Fibroblast of skin of abdomen (primary cell): ENCODE measurements at places on chromosomes 2 and 18.
A peak's percentile ranks its signal among the peaks of the same experiment; 100 is the strongest.

DNA sequence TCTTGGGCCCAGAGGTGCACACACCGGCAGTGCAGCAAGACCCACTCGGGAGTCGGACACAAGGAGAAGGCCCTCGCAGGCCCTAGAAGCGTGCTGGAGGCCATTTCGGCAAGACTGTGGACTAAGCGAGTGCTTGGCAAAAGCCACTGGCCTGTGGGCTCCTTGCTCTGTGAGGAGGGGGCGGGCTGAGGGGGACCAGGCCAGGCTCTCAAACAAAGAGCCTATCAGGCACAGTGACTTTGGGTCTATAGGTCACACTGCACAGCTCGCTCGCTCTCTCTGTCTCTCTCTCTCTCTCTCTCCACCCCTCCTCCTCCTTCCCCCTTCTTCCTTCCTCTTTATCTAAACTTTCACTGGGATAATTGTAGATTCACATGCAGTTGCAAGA is 23.6 kb upstream of the ZCCHC2 start:
- DNase-seq, result no peak

GRCh38 chr2:104431701-104432121 is 422.2 kb upstream of the POU3F3 start:
- no peak for DNase-seq

DNA sequence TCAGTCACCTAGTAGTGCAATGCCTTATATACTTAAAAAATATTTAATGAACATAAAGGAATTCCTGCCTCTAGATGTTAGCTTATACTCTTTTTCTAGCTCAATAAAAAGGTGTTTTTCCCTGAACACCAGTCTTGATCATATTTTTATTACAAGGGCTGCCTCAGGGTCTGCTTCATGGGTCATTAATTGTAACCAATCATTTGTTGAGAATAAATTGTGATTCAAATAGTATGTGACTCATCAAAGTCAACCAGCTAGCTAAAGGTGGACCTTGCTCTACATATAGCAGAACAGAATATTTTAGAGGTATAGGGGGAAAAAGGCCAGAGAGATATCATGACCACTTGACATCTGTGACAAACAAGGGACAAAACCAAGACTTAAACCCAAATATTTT is 114.0 kb downstream of the PIK3C3 start:
- no peak for DNase-seq

- DNase-seq, result peak; percentile 14
Observed at GRCh38 chr18:35740656-35741055, 159.1 kb downstream of the GALNT1 start.

DNA sequence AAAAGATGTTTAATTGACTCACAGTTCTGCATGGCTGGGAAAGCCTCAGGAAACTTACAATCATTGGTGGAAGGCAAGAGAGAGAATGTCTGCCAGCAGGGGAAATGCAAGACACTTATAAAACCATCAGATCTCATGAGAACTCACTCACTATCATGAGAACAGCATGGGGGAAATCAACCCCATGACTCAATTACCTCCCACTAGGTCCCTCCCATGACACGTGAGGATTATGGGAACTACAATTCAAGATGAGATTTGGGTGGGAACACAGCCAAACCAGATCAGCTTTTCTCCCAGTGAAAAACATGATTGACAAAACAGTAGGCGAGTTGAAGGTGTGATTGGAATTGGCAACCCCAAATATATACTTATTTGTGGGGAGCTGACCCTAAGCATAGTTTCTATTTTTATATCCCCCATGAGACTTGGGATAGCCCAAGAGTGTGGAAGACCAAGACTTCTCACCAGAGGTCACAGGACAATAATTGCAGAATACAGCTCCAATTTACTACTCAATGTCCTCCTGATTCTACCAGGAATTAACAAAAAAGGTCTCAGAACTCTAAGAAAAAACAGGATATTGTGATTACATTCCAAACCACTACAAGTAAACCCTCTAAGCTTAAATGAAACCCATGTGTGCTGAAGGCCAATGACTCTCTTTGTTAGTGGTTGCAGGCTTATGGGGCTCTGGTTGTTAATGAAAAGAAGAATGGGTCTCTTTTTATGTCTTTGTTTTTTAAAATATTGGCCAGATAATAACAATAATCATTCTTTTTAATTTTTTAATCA is 96.1 kb upstream of the PIK3C3 start:
- peak; percentile 35 for DNase-seq

GRCh38 chr2:176784633-176785200 is 427.9 kb upstream of the HNRNPA3 start:
- DNase-seq, result peak; percentile 16

GRCh38 chr2:38322224-38322914 is 54.7 kb downstream of the ATL2 start:
- no peak for DNase-seq

DNA sequence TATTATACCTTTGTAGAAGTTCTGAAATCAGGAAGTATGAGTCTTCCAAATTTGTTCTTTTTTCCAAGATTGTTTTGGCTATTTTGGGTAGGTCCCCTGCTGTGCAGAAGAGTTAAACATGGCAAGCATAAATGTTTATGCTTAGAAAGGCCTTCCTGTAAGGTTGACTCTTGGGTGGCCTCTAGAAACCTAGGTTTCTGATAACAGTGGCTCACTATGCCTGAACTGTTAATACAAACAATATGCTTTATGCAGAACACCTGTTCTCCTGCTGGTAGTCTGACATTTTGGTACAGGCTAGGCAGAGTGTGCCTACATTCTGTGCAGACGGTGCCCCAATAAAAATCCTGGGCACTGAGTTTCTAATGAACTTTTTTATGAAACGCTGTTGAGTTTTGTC is 10.1 kb downstream of the PTPN18 start:
- no peak for DNase-seq

GRCh38 chr2:231013820-231014219 is 17.9 kb downstream of the SPATA3 start:
- no peak for DNase-seq

DNA sequence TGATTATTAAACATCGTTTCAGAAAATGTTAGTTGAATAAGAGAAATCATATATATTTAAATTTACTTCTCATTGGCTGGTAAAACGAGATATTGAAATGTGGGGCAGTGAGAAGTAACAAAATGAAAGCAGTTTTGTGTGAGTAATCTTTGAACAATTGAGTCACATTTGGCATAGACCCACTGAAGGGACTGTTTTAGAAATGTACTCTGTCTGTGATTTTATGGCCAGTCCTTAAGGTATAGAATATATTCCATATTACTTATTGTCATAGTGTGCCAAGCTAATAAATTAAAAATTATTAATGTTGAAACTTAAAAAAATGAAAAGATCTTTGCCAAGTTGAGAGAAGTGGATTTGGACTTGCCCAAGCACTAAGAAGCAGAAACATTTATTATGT is 222.4 kb upstream of the COL3A1 start:
- DNase-seq, result no peak

- no peak for DNase-seq
Observed at GRCh38 chr2:105154119-105154818, 87.3 kb upstream of the GPR45 start.

GRCh38 chr18:14975431-14975830 is 227.5 kb downstream of the ANKRD30B start:
- no peak for DNase-seq

GRCh38 chr2:193963472-193964119 is 1693.4 kb upstream of the SLC39A10 start:
- peak; percentile 64 for DNase-seq

DNA sequence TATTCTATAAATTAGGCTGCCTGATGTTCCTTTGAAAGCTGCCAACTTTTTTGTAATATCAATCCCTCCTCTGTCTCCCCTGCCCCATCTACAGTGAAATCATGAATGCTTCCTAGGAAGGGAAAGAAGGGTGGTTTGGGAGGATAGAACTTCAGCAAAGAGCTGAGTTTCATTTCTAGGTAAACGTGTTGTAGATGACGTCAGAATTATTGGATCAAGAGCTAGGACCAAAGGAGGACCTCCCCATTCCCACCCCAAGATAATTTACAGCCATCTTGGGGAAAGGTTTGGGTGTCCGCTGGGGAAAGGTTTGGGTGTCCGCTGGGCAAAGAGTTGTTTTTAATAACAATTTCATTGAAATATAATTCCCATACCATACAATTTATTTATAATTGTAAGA is 11.2 kb upstream of the ANKRD53 start:
- no peak for DNase-seq

- DNase-seq, result no peak
Observed at GRCh38 chr2:96954011-96954846, 32.2 kb downstream of the FAM178B start.

DNA sequence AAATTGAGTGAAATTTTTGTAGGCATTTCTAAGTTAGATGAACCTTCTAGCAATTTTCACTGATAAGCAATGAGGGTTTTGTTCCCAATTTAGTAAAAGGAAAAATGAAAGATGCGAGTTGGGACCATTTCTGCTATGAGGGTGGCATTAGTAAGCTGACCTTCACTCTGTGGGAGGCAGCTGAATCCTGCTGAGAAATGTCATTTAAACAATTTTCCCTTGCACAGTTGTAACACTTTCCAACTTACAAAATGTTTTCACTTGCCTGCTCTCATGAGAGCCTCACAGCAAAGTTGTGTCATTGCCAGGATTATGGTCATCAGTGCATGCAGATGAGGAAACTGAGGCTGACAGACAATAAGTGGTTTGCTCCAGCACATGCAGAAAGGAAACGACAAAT is 527.7 kb downstream of the TNS1 start:
- DNase-seq, result no peak

- DNase-seq, result no peak
Observed at GRCh38 chr2:145029081-145029480, 509.2 kb upstream of the ZEB2 start.
